ENCODE measurements at places on chromosomes 12 and 14. TPM values are rescaled to one million over a fixed set of nuclear protein-coding genes. Genes with fewer than 3 reads are reported as not detected.

DNA sequence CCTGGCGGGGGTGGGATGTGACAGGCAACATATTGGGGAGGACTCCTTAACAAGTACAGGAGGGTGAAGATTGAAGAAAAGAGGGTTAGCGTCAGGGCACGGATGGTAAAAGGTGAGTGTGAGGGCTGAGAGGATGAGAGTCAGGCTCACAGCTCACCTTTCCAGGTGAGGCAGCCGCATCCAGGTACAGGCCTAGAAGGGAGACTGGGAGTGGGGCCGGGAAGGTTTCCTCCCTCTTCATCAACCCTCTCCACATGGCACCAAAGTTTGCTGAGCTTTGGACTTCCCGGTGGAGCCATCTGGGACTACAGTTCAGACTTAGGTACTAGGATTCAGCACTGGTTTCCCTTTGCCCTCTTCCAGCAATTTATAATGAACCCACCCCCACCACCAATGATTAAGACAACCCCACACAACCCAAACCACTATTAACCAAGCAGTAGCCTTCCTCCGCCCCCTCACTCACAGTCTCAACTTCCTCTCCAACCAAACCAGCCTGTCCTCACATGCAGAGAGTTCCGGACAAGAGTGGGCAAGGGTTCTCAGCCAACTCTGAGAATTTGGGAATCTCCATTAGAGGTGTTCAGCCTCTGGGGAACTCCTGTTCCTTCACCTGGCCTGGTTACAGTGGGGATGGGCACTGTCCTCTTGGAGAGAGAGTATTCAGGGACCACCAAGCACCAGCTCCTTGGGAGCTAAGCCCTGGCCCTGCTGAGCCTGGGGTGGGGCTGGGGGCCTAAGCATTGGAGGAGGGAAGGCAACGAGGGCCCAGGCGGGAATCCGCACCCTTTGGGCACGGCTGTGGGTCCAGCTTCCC, 2.4 kb upstream of the HOXC4 start:
- no peak overlapping the region for H3K4me3 ChIP-seq
- DNase-seq: no peak
- peaks cover 96% of the 10 kb centered on the region for H3K27me3 ChIP-seq

DNA sequence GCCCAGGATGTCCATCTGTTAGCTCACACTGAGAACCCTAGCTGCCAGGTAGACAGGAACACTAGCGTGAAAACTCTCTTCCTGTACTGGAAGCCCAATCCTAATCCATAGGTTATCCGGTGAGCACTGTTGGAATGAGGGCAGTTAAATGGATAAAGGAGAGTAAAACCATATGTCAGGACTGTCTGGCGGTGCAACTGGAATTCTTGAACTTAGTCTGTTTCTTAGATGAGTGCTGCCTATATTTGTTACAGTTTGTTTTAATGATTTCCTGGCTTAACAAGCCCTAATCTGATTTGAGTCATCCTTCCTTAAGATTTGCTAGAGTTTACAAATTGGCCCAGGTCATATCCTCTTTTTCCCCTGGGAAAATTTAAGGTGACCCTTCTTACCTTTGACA, 104.7 kb downstream of the ANO4 start:
- no peaks in the 10 kb centered on the region for H3K36me3 ChIP-seq
- H3K27ac ChIP-seq: no peak overlapping the region
- no peaks in the 10 kb centered on the region for H3K4me1 ChIP-seq
- DNase-seq: no peak
- H3K4me3 ChIP-seq: no peak overlapping the region
- no peaks in the 10 kb centered on the region for H3K27me3 ChIP-seq

DNA sequence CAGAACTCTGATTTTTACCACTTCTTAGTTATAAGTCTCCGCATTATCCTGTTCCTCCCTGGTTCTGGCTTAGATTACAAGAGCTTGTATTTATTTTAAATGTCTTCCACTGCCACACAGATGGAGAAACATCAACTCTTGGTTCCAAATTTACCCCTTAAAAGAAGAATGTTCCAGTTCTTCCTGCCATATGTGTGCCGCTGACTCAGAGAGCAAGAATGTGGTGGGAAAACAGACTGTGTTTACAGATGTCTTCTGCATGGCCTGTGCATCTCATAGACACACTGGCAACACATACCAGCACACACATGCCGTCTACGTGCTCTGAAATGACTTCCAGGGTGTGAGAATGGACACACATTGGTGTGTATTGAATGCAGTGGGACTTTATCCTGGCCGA, 383.0 kb downstream of the LRIG3 start:
- H3K4me1 ChIP-seq: peaks cover 14% of the 10 kb centered on the region
- no peak for DNase-seq
- H3K27ac ChIP-seq: no peak overlapping the region
- H3K4me3 ChIP-seq: no peak overlapping the region

DNA sequence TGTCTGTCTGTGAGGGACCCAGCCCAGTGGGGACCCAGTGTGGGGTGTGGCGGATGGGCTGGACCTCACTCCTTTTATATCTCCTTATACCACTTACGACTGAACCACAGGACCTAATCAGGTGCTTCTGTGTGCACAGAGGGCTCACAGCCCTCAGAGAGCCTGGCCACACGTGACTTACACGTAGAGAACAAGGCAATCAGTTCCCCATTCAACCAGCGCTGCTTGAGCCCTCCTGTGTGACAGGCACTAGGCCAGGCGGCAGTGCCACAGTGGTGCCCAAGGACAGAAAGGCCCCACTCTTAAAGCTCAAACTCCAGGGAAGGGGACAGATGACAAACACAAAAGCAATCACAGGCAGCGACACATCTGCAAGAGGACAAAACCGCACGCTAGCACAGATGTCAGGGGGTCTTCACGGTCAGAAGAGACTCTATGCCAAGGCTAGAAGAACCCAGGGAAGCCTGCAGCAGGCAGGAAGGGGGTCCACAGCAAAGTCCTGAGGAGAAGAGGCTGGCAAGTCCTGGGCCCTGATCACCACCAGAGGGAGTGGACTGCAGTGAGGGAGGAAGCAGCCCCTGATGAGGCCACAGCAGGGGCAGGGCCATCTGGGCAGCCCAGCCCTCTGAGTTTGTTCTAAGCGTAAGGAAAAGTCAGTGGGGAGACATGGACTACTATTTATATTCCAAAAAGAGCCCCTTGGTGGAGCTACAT, 39.3 kb downstream of the SETD3 start:
- DNase-seq: no peak
- H3K27ac ChIP-seq: no peak overlapping the region
- H3K4me3 ChIP-seq: no peak overlapping the region
- peaks cover 3% of the 10 kb centered on the region for H3K4me1 ChIP-seq
- H3K36me3 ChIP-seq: peaks cover 60% of the 10 kb centered on the region

DNA sequence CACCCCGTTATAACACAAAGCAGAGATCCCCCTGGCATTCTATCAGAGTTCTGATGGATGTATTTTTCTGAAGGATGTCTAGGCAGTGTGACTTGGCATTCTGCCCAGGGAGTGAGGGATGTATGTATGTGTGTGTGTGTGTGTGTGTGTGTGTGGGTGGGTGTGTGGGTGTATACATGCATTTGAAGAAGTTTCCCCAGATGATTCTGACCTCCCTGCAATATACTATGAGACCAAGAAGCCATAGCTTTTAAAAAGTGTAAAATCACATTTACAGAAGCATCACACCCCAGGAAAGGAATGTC, 59.7 kb upstream of the NAP1L1 start:
- no peak overlapping the region for H3K27ac ChIP-seq
- H3K4me3 ChIP-seq: no peak overlapping the region
- no peaks in the 10 kb centered on the region for H3K36me3 ChIP-seq
- no peaks in the 10 kb centered on the region for H3K4me1 ChIP-seq
- DNase-seq: no peak

GRCh38 chr12:68037616-68038255, 48.5 kb downstream of the IFNG-AS1 start:
- no peaks in the 10 kb centered on the region for H3K4me1 ChIP-seq
- DNase-seq: no peak
- H3K36me3 ChIP-seq: no peaks in the 10 kb centered on the region
- H3K27me3 ChIP-seq: no peaks in the 10 kb centered on the region

GRCh38 chr14:76389841-76390240, 13.9 kb downstream of the ESRRB start:
- H3K4me3 ChIP-seq: no peak overlapping the region
- H3K36me3 ChIP-seq: no peaks in the 10 kb centered on the region
- no peaks in the 10 kb centered on the region for H3K4me1 ChIP-seq
- no peaks in the 10 kb centered on the region for H3K27me3 ChIP-seq
- H3K27ac ChIP-seq: no peak overlapping the region

- H3K36me3 ChIP-seq: no peaks in the 10 kb centered on the region
- no peak overlapping the region for H3K27ac ChIP-seq
- no peak overlapping the region for H3K4me3 ChIP-seq
- peak; percentile 42 for DNase-seq
- peaks cover 61% of the 10 kb centered on the region for H3K27me3 ChIP-seq
These were observed 2.8 kb downstream of the PIANP start for GRCh38 chr12:6697584-6698351.

DNA sequence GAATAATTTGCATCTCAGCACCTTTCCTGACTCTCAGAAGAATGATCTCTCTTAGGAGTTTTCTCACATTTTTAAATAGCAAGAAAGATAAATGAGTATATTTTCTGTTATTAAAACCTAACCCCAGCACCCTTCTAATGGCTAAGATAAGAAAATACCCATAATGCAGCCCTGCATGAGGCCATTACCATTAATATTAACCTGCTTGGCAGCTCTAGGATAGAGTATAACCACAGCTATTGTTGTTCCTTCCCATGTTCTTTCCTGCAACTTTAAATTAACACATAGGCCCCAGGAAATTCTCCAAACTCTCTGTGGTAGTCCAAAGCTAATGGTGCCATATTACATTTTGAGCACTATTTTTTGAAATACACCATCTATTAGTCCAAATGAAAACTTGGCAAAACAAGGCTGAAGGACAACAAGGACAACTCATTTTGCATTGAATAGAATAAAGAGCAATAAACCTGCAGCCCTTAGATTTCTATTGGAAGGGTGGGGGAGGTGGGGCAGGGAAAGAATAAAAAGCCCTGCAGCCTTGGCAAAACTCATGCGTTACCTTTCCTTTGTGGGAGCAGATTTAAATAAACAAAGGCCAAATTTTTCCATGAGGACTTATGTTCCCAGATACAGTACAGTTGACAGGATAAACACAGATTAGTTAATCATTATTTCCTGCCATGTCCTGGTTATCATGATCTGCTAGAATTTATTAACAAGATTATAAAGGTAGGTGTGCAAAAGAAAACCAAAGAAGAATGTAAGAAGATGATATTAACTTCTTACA, 46.9 kb downstream of the BTG1 start:
- H3K4me3 ChIP-seq: no peak overlapping the region
- H3K36me3 ChIP-seq: no peaks in the 10 kb centered on the region
- no peak overlapping the region for H3K27ac ChIP-seq
- H3K4me1 ChIP-seq: no peaks in the 10 kb centered on the region
- no peaks in the 10 kb centered on the region for H3K27me3 ChIP-seq
- DNase-seq: no peak

DNA sequence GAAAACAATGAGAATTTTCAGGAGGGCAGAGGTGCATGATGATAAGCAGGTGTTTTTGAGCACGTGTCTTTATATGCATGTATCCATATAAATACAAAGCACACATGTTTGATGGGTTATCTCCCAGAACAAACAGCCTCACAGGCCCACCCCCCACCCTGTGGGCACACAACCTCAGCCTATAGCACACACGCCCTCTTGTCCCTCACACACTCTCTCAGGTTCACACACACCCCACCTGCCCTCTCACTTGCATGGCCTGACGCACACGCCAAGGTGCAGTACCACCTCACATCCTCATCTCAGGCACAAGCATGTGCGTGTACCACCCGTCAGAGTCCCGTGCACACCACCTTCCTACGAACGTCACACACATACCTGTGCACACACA, 8.6 kb upstream of the KRT8 start:
- no peak overlapping the region for H3K4me3 ChIP-seq
- no peaks in the 10 kb centered on the region for H3K4me1 ChIP-seq
- H3K27me3 ChIP-seq: no peaks in the 10 kb centered on the region
- H3K36me3 ChIP-seq: no peaks in the 10 kb centered on the region

- H3K36me3 ChIP-seq: no peaks in the 10 kb centered on the region
- DNase-seq: no peak
- no peaks in the 10 kb centered on the region for H3K27me3 ChIP-seq
- no peak overlapping the region for H3K4me3 ChIP-seq
- H3K27ac ChIP-seq: no peak overlapping the region
- H3K4me1 ChIP-seq: no peaks in the 10 kb centered on the region
These were observed 98.1 kb downstream of the EML1 start for GRCh38 chr14:99891266-99891665.

DNA sequence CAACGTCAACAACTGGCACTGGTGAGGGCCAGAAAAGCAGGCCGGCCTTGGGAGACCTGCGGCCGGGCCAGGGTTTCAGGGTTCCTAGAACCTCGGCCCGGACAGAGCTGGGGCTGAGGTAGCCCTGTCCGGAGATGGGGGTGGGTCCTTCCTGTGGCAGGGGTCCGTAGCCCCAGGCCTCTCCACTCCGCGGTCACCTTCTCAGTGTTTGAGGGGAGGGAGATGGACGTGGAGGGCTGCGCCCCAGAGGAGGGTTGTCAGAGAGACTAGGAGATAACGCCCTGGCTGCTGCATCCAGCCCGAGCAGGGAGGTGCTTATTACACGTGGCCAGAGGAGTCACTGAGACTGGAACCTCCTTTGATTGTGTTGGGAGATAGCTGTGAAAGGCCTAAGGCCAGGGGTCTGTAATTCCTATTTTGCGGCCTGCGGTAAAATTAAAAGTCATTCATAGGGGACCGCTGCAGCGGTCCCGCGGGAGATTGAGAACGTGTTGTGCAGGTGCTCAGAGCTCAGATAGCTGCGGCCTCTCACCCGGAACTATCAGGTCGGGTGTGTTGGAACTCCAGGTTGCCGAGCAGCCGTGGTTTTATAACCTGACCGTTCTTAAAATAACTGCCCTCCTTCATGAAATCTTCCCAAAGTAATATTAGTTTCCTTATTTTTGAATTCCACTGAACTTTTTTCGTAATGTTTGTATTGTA, 507 bp downstream of the AHSA1 start:
- no peaks in the 10 kb centered on the region for H3K27me3 ChIP-seq
- no peak for DNase-seq
- H3K4me1 ChIP-seq: peaks cover 32% of the 10 kb centered on the region
- H3K4me3 ChIP-seq: peak overlapping the region; percentile 90
- H3K36me3 ChIP-seq: peaks cover 34% of the 10 kb centered on the region

GRCh38 chr12:128592220-128592744, 231.5 kb downstream of the SLC15A4 start:
- H3K27ac ChIP-seq: no peak overlapping the region
- no peak for DNase-seq
- no peaks in the 10 kb centered on the region for H3K4me1 ChIP-seq
- H3K4me3 ChIP-seq: no peak overlapping the region
- no peaks in the 10 kb centered on the region for H3K36me3 ChIP-seq

DNA sequence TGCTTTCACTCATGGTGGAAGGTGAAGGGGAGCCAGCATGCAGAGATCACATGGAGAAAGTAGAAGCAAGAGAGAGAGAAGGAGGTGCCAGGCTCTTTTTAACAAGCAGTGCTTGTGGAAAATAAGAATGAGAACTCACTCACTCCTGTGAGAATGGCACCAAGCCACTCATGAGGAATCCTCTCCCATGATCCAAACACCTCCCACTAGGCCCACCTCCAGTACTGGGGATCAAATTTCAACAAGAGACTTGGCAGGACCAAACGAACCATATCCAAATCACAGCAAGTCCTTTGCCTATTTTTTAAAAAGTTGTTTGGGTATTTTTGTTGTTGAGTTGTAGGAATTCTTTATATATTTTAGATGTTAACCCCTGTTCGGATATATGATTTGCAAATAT, 245.9 kb upstream of the ARID2 start:
- no peak overlapping the region for H3K27ac ChIP-seq
- H3K27me3 ChIP-seq: no peaks in the 10 kb centered on the region
- no peaks in the 10 kb centered on the region for H3K36me3 ChIP-seq
- peak; percentile 76 for DNase-seq
- peaks cover 3% of the 10 kb centered on the region for H3K4me1 ChIP-seq
- H3K4me3 ChIP-seq: no peak overlapping the region

C12orf56 gene
- total RNA-seq: 0.28 TPM

TSPAN11 gene
- total RNA-seq: 18.9 TPM

TMEM52B gene
- total RNA-seq: not detected

KRT77 gene
- not detected for total RNA-seq

ETNK1 gene
- total RNA-seq: 25.7 TPM

Measured in sigmoid colon (tissue), 7 donors.